Amniotic epithelial cell (primary cell): ENCODE measurements at places on chromosomes 1 and 21.

DNA sequence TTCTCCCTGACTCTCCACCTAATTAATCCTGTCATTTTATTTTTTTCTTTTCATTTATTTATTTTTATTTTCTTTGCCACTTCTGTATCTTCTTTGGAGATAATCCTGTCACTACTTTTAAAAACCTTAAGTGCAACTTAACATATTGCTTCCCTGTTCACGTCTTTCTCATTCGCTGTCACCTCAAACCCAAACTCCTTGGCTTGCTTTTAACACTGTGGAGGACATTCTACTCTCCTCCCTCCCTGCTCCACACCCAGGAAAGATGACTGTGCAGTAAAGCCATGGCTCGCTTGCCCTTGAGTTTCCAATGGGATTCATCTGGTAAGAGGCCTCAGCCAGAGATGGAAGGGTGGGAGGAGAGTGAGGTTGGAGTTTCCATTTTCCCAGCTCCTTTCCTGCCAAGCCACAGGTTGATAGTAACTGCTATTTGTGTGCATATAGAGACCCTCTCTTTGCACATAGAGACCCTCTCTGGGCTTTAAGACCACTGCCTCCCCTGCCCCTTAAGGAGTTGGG is 6.4 kb upstream of the BRWD1 start:
- DNase-seq: peak; percentile 40

DNA sequence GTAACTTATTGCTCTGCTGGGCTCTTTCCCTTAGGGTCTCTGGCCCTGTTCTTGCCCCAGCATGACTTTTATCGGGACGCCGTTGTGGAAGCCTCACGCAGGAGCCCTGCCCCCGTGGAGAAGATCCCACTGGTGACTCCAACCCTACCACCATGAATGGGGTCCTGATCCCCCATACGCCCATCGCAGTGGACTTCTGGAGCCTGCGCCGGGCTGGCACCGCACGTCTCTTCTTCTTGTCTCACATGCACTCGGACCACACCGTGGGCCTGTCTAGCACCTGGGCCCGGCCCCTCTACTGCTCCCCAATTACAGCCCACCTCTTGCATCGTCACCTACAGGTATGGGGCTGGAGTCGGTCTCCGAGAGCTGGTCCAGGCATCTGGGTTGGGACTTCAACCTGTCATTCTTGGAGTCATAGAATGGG is 322 bp downstream of the DCLRE1B start:
- no peak for DNase-seq

DNA sequence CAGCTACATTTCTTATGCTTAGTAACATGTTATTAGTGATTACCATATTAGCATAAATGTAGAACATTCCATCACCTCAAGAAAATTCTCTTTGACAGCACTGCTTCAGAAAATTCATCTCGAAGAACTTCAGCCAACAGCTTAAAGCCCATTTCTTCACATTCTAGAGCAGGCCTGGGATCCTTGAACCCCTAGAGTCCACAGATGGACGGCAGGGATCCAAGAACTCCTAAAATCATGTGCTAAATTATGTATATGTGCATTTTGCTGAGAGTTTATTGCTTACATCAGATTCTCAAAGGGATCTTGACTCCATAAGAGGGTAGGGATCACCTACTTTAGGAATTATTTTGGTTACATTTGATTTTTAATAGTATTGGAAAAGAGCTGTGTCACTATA is 76.2 kb upstream of the TEKT2 start:
- DNase-seq: no peak

DNA sequence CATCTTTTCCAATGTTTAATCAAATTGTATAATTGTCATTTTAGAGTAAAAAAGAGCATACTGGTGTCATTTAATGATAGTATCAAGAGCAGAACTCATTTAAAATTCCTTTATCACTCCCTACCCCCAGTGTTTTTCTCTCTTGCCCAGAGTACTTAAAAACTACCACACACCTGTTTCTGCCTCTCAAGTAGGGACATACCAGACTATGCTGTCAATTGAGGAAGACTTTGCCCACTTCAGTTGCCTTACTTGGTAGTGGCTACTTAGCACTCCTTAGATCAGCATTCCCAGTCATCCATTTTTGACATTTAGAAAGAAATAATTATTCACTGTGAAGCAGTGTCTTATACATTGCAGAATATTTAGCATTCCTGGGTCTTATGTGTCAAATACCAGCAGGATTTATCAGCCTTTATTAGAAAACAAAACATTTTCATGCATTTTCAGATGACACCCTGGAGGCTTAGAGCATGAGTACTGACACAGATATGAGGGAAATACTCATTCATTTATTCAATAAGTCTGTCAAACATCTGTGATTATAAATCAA is 127.5 kb upstream of the RGS1 start:
- peak; percentile 17 for DNase-seq

- no peak for DNase-seq
These were observed 82.8 kb upstream of the SOX13 start for GRCh38 chr1:203990118-203990517.

DNA sequence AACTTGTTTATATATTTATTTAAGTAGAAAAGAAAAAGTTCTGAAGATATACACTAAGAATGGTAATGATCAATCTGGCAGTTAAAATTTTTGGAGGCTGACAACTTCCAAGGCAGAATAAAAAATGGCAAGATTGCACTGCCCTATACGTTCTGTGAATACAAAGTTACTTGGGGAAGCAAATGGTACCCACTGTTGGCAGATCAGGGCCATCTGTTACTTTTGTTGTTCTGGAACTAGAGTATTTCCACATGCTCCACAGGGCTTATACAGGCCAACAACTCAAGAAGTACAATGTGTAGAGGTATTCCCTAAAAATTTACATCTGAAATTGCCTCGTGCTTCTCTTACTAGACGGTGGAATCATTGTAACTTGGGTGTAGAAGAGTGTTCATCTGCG is 53.2 kb downstream of the AHCTF1 start:
- no peak for DNase-seq

DNA sequence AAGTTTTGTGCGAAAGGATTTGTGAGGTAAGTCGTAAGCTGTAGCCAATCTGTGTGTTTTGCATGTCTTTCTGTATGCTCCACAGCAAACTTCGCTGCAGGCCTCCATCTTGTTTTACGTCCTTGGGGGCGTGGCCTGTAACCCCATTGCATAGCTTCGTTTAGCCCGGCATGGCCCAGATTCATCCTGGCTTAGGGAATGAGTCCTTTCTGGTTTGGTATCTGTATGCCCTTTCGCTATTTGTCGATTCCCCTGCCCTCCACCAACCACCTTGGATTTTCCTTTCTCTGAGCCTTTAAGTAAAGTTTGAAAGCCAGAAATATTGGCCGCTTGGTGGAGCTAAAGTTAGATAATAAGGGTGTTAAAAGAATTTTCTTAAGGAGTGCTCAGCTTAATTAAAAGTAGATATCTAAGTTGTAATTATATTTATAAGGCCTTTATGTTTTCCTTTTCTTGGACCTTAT is 1.1 kb downstream of the THEM4 start:
- peak; percentile 19 for DNase-seq

DNA sequence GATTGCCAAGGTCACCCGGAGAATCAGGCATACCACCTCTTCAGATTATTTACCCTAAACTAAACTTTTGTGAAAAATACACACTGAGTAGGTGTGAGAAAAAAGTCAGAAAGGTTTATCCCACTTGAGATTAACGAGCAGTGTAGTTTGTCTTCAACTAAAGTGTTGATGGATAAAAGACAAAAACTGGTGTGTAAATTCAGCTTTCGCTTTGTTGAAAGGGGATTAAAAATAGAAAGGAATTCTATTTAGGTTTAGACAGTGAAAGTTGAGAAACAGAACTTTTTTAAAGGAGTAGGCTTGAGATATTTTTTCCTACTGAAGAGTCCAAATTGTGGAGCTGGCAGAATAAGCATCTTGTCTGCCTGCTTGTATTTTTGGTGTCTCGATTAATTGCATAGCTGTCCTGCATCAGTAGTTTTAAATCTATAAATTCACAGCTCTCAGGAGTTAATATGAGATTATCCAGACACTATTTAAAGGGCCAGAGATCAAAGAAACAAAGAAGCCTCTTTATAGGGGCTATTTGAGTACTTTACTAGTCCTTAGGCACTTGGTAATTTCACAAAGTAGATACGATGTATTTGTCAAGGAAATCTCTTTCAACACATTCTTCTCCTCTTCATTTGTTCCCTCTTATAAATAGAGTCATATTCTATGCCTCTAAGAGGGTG is 46.7 kb upstream of the RABGAP1L start:
- no peak for DNase-seq

GRCh38 chr1:180192172-180192571 is 37.5 kb downstream of the QSOX1 start:
- DNase-seq: no peak

- no peak for DNase-seq
These were observed 90.8 kb upstream of the TMPRSS2 start for GRCh38 chr21:41598561-41599431.

DNA sequence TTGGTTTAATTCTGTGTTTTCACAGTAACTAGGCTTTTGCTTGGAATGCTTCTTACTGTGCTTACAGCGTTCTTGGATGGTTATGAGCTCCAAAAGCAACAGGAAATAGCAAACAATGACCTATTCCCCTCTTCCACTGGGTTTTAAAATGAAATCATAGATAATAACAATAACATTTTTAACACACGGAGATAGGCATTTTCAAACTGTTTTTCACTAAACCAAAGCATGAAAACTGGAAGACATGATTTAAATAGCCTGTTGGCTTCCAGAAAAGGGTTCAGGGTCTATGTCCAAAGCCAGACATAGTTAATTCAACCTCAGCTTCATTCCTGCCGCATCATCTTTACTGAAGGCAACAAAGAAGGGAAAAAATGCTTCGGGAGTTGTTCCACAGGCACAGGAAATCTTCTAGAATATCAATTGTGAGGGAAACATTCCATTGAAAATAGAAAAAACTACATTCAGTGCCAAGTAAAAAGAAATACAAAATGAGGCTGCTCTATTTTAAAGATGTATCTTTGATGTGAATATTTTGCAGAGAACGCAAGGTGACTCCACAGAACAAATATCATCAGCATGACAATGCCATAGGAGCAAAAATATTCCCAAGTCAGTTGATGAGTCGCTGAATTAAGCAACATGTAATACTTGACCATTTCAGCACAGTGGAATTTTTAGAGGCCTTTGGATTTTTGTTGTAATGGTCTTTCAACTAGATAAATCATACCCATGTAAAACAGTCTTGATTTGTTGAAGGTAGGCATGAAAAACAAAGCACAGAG is 80.7 kb downstream of the NID1 start:
- peak; percentile 75 for DNase-seq

DNA sequence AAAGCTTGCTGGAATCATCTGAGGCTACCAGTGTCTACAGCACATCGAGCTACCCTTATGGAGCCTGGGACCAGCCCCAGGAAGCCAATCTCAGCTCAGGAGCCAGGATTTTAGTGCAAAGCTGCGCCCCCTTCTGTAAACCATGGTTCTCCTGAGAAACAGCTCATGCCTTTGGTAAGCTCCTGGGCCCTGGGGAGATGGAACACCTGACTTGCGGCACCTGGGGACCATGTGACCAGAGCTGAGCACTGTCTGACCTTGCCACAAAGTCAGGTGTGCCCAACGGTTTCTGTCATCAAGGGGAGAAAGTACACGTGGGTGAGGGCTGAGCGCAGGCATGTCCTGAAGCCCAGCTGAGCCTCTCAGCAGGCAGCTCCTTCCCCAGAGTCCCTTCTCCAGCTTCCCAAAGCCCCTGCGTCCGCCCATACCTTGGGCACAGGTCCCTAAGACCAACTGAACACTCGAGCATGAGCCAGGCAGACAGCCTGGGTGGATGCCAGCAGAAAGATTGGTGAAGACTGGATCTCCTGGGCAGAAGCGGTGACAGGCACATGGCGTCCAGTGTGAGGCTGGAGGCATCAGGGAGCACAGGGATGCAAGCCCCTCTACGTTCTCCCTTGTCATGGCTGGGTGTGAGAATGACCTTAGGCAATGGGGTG is 57.9 kb upstream of the TENT5B start:
- no peak for DNase-seq

- no peak for DNase-seq
These were observed 258.3 kb downstream of the TOMM20 start for GRCh38 chr1:234870020-234870981.

- no peak for DNase-seq
These were observed 54.9 kb upstream of the NBPF3 start for GRCh38 chr1:21385022-21385421.

DNA sequence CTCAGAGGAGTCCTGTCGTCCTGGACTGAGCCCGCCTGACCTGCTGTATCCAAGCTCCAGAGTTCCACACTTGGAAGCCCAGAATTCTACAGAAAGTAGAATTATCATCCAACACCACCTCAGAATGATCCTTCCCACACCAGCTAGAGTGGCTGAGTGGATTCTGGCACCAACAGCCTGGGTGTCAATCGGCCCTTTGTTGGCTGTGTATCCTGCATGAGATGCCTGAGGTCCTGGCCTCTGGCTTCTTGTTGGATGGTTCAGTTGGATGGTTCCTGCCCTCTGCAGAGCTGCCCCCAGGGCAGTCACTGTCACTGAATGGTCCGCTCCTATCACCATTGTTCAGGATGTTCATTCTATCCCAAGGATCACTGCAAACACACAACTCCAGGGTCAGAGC is 49.8 kb downstream of the PGBD5 start:
- no peak for DNase-seq

DNA sequence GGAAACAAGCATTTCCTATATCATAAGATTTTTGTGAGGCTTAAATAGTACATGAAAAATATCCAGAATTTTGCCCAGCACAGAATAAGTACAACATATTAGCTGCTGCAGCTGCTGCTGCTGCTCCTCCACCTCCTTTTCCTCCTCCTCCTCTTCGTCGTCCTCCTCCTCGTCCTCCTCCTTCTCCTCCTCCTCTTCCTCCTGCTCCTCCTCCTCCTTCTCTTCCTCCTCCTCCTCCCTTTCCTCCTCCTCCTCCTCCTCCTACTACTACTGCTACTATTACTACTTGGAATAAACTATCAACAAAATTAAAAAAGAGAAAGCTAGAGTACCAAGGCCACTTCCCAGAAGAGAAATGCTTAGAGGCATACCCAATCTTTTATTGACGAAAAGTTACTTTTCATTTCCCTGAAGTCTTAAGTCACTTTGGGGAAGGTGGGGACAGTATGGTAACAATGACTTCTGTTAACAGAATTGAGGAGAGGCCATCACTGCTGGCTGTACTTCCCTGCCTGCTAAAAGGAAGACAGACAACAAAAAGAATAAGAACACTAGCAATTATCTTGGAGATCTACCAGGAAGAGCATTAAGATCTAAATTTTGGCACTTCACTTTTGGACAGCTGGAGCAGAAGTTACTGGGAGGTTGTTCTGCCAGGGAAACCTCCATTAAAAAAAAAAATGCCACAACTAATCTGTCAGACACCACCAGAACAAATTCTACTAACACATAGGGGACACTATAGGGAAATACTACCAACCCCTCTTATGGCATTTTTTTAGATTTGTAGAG is 7.1 kb downstream of the DENND1B start:
- DNase-seq: no peak

DNA sequence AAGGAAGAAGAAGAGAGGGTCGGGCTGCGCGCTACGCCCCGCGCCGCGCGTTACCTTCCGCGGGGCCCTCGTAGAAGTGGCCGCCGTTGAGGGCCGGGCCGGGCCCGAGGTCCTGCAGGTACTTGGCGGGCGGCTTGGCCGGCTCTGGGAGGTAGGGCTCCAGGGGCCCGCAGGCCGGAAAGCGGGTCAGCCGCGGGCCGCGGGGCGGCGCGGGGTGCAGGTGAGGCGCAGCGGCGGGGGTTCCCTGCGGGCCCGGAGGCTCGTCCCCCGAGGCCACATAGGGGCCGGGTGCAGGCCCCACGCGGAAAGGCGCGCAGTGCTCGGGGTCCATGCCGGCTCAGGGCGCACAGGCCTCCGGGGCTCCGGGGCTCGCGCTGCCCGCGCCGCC is 196 bp downstream of the ALX3 start:
- DNase-seq: no peak
